ENCODE measurements at places on chromosomes 1 and 21.

- DNase-seq = no peak
Observed at GRCh38 chr1:2830761-2831425, 29.4 kb upstream of the TTC34 start.

DNA sequence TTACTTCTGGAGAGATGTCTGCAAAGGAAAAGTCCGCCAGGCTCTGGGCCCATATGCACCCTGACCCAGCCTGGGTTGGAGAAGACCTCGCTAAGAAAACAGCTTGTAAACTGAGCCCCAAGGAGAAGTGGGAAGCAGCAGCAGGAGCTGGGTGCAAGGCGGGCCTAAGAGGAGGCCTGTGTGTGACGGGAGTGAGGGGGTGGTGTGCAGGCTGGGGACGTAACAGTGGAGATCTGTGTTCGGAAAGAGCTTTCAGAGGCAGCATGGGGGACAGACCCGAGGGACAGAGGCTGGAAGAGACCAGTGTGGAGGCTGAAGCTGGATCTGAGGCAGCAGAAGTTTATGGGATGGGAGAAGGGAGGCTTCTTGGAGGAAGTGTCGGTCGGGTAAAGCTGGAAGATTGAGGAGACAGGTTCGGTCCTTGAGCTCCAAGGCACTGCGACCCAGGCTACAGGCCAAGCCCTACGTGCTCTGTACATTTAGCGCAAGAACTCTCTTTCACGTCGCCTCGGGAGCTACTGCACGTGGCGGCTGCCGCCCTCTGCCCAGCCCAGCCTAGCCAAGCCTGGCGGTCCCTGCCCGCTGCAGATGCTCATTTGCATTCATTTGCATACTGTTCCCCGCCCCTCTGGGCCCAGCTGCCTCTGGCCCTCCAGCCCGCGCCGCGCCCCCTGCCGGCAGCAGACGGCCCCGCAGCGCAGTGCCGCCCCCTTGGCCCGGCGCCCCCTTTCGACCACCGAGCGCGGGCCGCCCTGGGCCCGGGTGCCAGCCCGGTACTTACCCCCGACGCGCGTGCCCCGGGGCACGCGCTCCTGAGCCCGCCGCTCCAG is 6.3 kb downstream of the HPCA start:
- DNase-seq = peak; percentile 68

GRCh38 chr1:53708687-53709086 is 30.3 kb downstream of the GLIS1 start:
- DNase-seq = no peak

DNA sequence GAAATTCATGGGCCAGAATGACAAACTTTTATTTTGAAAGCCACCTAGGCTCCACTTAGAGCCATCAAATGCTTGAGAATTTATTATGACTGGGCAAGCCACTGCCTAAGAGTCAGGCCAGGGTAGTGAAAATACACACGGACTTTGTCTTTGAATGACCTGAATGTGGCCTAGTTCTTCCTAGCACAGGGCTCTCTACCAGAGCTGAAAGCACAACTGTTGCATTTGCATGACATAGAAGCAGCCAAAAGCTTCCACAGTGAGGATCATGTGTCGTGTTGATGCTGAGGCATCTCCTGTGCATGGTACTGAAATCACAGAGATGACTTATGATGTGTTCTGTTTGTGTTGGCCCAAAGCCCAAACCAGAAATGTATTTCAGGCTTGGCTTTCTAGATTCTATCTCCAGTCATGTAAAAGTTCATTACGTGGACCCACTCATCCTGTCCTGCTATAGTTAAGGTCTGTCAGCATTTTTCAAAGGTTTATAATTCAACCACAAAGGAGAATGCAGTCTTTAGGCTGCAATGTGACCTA is 164.0 kb upstream of the UBE2U start:
- no peak for DNase-seq

DNA sequence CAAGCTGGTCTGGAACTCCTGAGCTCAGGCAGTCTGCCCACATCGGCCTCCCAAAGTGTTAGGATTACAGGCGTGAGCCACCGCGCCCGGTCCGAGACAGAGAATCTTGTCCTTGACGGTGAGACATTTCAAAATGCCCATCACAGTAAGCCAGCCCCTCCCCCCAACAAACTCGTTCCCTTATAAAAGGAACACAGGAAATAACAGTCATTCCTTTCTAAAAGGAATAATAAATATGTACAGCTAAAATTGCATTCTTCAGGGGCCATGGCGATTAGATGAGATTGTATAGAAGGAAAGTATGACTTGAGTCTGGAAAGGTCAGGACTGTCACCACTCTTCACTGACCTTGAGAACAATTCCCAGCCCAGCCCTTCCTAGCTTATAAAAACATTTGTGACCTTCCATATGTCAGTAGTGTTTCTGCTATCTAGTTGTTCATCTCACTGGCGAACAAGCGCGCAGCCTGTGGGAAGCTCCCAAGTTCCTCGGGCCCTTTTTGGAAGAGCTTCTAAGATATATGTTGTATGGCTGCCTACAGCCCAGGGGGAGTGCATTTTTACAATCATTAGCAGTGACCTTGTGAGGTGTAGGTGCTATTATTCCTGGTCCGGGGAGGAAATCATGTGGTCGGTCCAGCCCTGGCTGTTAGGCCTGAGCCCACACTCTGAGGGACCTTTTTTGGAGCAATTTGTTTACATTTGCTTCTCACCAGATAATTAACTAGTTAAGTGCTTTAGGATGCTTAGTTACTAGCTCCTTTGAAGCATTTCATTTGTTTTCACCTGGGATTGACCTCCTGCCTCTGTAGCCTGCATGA is 8.7 kb downstream of the SZRD1 start:
- DNase-seq = no peak

- DNase-seq = no peak
Observed at GRCh38 chr1:170729225-170730002, 65.5 kb downstream of the PRRX1 start.

Data from NCI-H1105 (cell line).